A549 treated with AZD2906 at 1 μM for 4 hours (cell line): ENCODE measurements at places on chromosomes 3 and 15. TPM values are rescaled to one million over a fixed set of nuclear protein-coding genes. Genes with fewer than 3 reads are reported as not detected.

Gene MAP1A
- 0.45 to 0.63 TPM (median 0.50 TPM) in 5 replicates for total RNA-seq

Gene PRSS50
- total RNA-seq = not detected in 5 replicates

Gene KCNMB3
- 0.97 to 1.6 TPM (median 1.1 TPM) in 5 replicates for total RNA-seq

Gene SLC25A20
- total RNA-seq = 10.3 to 11.5 TPM (median 10.7 TPM) in 5 replicates

Gene FOXL2NB
- total RNA-seq = 0.68 to 1.1 TPM (median 0.95 TPM) in 5 replicates

Gene FBLN2
- total RNA-seq = 1.7 to 3.0 TPM (median 2.4 TPM) in 5 replicates

Gene CHDH
- total RNA-seq = 1.8 to 3.3 TPM (median 2.0 TPM) in 5 replicates

Gene PTPN23
- total RNA-seq = 18.0 to 23.0 TPM (median 21.6 TPM) in 5 replicates

Gene FETUB
- 0.08 to 0.34 TPM (median 0.15 TPM) in 5 replicates for total RNA-seq

Gene NANOGP8
- total RNA-seq = not detected in 5 replicates

Gene ITIH1
- not detected in 5 replicates for total RNA-seq

Gene CERS3
- total RNA-seq = not detected in 5 replicates

Gene COL6A6
- not detected in 5 replicates for total RNA-seq

Gene AP3B2
- 0.40 to 0.98 TPM (median 0.68 TPM) in 5 replicates for total RNA-seq

Gene BAHD1
- total RNA-seq = 9.8 to 11.7 TPM (median 11.2 TPM) in 5 replicates

Gene APOD
- total RNA-seq = 1.3 to 2.1 TPM (median 1.6 TPM) in 5 replicates

Gene ATP13A5
- not detected in 5 replicates for total RNA-seq

Gene ARGFX
- not detected in 5 replicates for total RNA-seq

Gene MYH15
- 0.06 to 0.15 TPM (median 0.09 TPM) in 5 replicates for total RNA-seq

Gene HACD3
- 124 to 141 TPM (median 136 TPM) in 5 replicates for total RNA-seq

Gene CPNE9
- 0.08 to 0.29 TPM (median 0.15 TPM) in 5 replicates for total RNA-seq

Gene SLC2A2
- total RNA-seq = not detected in 5 replicates

Gene SPINK8
- not detected in 5 replicates for total RNA-seq

Gene AHSG
- total RNA-seq = 0.05 to 0.12 TPM (median 0.06 TPM) in 4 of 5 replicates, not detected in the other

Gene SLC22A14
- 0.03 to 0.05 TPM (median 0.05 TPM) in 3 of 5 replicates, not detected in the others for total RNA-seq

Gene MRAS
- total RNA-seq = 6.3 to 9.5 TPM (median 8.2 TPM) in 5 replicates

Gene THUMPD3
- total RNA-seq = 50.0 to 56.6 TPM (median 51.0 TPM) in 5 replicates

Gene FANCD2OS
- not detected in 5 replicates for total RNA-seq

Gene DUOX1
- total RNA-seq = 0.05 TPM in 3 of 5 replicates, not detected in the others

Gene CMSS1
- total RNA-seq = 40.0 to 56.7 TPM (median 55.7 TPM) in 5 replicates

Gene PLSCR2
- 0.09 to 0.16 TPM in 2 of 5 replicates, not detected in the others for total RNA-seq

Gene CRYGS
- total RNA-seq = 0.39 to 0.85 TPM (median 0.63 TPM) in 5 replicates

Gene EEF1AKMT4
- 8.3 to 12.9 TPM (median 11.7 TPM) in 5 replicates for total RNA-seq

Gene PLIN1
- 0.06 to 0.11 TPM (median 0.09 TPM) in 5 replicates for total RNA-seq

Gene EHHADH
- total RNA-seq = 2.4 to 3.5 TPM (median 2.9 TPM) in 5 replicates

Gene PIERCE2
- 3.9 to 4.8 TPM (median 4.1 TPM) in 5 replicates for total RNA-seq

Gene ZKSCAN7
- not detected in 5 replicates for total RNA-seq

Gene ADGRG7
- not detected in 5 replicates for total RNA-seq
